ENCODE measurements at places on chromosomes 7 and 10. TPM values are rescaled to one million over a fixed set of nuclear protein-coding genes. Genes with fewer than 3 reads are reported as not detected.

The TMEM213 gene
- not detected for total RNA-seq

- DNase-seq: no peak
Observed at GRCh38 chr10:101710059-101710695, 15.2 kb upstream of the FBXW4 start.

The GPRIN2 gene
- not detected for total RNA-seq

- peak; percentile 53 for DNase-seq
Observed at GRCh38 chr10:131980761-131981428, 828 bp downstream of the BNIP3 start.
